NCI-H748 treated with DMSO at 0.1 percent for 48 hours (cell line): ENCODE measurements at places on chromosomes 2 and 18.

DNA sequence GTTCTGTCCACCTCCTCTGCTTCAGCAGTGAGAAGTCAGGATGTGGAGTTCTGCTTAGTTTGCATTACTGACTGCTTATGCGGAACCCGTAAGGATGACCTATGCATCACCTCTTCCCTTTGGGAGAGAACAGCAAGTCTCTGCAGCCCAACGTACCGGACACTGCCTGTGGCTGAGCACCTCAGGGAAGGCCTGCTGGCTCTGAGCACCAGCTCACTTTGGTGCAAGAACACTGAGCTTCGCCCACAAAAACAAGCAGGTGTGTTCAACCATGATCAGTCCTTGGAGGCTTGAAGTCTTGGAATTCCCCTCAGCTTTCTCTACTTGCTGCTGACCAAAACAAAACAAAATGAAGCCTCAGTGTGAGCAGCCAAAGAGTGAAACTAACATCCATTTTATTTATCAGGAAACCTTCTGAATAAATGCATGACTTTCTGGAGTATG, 52.7 kb upstream of the NCK2 start:
- no peak for DNase-seq

- DNase-seq, result peak; percentile 42
Measured at GRCh38 chr2:18149660-18150246, 271.3 kb downstream of the KCNS3 start.

DNA sequence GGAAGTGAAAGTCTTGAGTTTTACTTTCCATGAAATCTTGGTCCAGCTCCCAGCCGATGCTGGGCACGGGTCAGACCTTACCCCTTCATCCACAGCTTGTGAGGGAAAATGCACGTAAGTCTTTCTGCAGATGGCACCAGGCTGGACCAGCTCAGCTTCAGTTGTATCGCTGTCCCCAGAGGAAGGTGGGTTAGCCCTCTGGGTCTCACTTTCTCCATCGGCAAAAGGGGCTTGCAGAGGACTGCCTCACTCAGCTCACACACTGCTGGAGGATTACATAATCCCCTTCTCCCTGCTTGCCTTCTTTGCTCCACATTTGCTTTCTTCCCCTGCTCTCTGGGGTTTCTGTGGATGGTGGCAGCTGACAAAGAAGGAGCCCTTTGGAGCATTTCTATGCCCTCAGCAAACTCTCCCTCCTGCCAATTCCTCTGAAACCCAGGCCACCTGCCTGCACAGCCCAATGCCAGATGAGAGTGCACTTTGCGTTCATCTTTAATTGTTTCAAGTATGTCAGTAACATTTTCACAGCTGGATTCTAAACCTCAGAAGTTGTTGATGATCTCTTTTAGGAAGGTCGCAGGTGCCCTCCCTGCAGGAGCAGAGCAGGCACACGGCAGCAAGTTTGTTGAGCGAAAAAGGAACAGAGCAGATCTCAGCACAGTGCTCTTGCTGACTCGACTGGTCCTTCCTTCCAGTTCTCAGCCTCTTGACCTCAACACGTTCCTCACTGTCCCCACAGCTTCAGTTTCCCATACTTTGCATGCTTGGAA, 155.6 kb upstream of the GLI2 start:
- DNase-seq, result no peak

DNA sequence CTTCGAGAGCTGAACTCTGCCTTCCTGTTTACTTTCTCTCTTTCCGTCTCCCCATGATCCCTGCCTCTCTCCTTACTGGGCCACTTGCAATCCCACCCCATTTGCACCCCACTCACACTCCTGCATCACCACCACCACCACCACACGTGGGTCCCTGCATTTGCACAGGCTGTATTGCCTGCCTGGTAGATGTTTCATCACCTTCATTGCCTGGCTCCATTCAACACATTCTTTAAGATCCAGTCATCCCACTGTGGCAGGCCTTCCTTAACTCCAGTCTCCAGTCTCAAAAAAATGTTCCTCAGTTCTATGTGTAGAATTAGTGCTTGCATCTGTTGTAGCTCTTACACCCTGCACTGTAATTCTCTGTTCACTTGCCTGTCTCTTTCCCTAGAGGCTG, 13.9 kb downstream of the NOSTRIN start:
- no peak for DNase-seq

- DNase-seq, result no peak
Measured at GRCh38 chr2:126657148-126657635, 1.2 kb downstream of the GYPC start.

DNA sequence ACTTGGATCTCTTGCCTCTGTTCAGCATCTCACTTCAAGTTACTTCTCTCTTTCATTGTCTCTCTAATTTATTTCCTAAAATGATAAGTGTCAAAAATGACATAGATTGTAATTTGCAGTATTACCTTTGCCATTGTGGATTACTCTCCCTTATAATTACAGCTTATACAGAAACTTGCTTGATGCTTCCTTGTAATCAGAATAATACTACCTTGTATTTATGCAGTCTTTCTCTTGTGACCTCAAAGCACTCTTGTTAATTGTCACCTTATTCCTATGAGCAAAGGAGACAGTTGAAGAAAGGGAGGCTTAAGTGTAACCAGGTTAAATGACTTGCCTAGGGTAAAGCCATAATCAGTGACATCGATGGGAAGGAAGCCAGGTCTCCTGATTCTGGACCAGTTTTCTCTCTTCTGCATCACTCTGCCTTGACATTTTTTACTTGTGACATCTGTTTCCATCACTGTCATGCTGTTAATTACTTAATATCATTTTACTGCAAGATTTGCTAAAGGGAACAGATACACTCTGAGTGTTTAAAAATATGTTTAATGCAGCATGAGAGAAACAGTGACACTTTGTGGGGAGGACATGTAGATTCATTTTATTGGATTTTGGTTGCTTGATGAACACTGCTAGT, 388.6 kb downstream of the PARD3B start:
- no peak for DNase-seq

DNA sequence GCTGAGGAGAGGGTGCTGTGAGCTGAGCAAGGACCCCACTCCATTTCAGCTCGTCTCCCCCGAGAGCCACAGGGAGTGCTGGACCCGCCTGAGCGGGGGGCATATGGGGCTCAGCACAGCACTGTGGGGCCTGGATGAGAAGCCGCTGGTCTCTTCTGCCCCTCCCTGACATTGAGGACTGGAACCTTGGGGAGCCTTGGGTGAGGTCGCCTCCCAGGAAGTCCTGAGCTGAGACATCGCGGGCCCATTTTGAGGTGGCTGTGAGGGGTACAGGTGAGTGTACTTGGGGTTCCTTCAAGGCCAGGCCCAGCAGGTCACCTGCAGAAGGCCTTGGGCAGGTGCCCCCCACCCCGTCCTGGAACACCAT, 3.1 kb upstream of the AQP12A start:
- no peak for DNase-seq

DNA sequence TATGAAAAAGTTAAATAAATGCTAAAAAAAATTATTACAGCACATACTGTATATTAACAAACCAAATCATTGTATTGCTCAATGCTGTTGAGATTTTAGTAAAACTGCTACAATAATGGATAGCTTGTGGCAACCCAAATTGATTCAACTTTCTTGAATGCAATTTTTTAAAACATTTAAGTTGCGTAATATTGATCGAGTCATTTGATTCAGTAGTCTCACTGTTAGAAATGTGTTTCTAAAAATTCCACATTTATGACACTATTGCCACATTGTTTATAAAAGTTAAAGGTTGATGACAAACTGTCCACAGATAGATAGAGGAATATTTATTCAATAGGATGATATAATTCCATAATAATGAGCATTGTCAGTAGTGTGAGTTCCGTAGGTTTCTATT, 640.7 kb upstream of the CRIM1 start:
- no peak for DNase-seq

GRCh38 chr2:174771631-174772471, 7.6 kb upstream of the CHRNA1 start:
- peak; percentile 29 for DNase-seq

- no peak for DNase-seq
Measured at GRCh38 chr2:162308747-162309503, 9.6 kb downstream of the IFIH1 start.

- no peak for DNase-seq
Measured at GRCh38 chr2:104836841-104837240, 17.1 kb upstream of the POU3F3 start.

DNA sequence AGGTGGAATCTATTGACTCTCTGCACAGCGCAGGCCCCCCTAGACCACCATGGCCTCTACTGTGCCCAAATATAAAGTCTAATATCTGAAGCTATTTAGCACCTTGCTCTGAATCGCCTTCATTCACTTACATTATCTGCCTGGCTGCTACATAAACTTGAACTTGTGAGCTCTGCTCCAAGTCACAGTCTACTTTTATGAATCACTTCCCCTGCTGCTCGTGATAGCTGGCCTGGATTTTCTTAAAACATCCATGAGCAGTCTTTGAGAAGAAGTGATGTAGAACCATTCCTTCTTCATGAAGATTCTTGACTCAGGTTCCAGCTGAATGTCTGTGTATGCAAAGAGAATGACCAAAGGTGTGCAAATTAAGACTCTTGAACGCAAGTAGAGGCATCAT, 359.5 kb downstream of the RND3 start:
- no peak for DNase-seq
